ENCODE measurements at places on chromosomes 2 and 18.

GRCh38 chr18:6737833-6738232, 8.3 kb downstream of the ARHGAP28 start:
- DNase-seq: no peak

GRCh38 chr18:69969491-69969890, 21.8 kb upstream of the CD226 start:
- DNase-seq: no peak

GRCh38 chr2:45169339-45170190, 160.3 kb upstream of the SIX2 start:
- DNase-seq: peak; percentile 51

- no peak for DNase-seq
Measured at GRCh38 chr2:232994446-232994845, 18.6 kb downstream of the NGEF start.

GRCh38 chr2:215360596-215360995, 48.7 kb downstream of the ATIC start:
- DNase-seq: no peak

DNA sequence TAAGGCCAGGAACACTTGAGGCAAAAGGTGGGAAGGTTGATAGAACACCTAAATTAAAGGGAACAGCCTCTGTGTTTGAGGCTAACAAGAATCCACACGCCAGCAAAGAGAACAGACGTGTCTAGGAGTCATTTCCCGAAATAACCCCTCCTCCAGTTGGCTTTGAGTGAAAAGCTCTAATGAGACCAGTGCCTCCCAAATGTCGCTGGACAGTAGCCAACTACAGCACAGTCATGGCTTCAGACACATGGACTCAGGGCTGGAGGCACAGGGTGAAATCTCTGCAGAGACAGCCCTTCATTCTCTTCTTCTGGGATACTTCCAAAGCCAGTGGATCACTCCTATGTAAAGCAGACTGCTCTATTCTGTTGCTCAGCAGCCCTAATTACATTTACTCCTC, 49.6 kb downstream of the SOWAHC start:
- DNase-seq: no peak

- no peak for DNase-seq
Measured at GRCh38 chr2:241947401-241947800, 77.9 kb downstream of the RTP5 start.

- DNase-seq: no peak
Measured at GRCh38 chr2:161232571-161232970, 72.3 kb downstream of the TANK start.

DNA sequence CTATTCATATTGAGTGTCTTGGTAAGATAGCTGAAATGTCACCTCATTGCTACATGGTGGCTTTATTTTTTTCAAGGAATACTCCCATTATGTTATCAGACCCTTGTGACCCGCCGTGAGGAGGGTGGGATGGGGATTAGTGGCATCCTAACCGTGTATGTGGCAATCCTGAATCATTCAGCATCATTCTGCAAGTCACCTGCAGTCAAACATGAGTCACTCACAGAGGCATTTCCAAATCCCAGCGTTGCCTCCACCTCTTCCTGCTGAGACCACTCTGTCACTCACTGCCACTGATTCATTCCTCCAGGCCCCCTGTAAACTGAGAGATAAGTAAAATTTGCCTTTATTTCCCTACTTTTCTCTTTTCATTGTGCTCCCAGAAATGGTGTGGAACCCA, 307.4 kb upstream of the KLHL29 start:
- no peak for DNase-seq

DNA sequence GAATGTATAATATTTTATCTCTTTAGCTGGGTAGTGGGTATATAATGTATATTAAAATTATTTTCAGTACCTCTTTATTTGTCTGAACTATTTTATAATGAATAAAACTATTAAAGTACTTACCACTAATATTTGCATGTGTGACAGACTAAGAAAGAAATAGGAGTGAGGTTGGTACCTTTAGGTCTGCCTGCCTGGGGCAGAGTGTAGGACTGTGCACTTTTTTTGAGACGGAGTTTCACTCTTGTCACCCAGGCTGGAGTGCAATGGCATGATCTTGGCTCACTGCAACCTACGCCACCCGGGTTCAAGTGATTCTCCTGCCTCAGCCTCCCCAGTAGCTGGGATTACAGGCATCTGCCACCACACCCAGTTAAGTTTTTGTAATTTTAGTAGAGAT, 18.8 kb downstream of the NCOA1 start:
- DNase-seq: no peak

- DNase-seq: no peak
Measured at GRCh38 chr18:53906681-53907080, 317.8 kb downstream of the MBD2 start.

GRCh38 chr2:173754165-173754564, 211.0 kb downstream of the SP3 start:
- no peak for DNase-seq

- DNase-seq: no peak
Measured at GRCh38 chr18:62863579-62864001, 148.2 kb downstream of the PHLPP1 start.

DNA sequence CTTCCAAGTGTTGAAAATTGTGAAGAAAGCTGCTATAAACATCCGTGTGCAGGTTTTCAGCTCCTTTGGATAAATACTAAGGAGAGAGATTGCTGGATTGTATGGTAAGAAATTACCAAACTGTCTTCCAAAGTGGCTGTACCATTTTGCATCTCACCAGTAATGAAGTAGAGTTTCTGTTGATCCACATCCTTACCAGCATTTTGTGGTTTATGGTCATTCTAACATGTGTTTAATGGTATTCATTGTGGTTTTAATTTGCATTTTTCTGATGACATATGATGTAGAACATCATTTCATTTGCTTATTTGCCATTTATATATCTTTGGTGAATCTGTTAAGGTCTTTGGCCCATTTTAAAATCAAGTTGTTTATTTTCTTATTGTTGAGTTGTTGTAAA, 260.7 kb downstream of the SPAG16 start:
- no peak for DNase-seq

DNA sequence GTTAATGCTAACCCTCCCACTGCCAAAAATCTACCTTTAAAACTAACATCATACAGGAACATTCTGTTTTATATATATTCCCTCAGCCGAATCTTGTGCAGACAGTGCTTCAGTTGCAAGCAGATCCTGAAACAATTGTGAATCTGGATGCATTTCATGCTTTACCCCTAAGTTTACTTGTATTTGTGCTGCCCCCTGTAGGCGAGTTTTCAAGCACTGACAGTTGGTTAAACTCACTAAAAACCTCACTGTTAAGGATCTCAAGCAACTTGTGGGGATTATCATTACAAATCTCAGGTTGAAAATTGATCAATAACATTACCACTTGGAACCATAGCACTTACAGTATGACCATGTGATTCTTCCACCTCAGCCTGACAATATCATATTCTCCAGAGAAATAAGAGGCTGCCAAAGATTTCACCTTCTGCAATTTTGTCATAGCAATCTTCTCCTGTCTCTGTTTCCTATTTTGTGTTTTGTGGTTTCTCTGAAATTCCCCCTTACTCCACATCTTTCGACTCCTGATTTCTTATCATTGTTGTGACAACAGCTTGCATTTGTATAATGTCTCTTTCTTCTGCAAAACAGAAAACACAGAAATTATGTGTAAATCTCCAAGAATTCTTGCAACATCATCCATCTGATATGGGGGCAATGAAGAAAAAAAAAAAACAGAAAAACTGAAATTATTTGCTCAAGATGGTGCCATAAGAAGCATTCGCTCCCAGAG, 354.6 kb upstream of the SETBP1 start:
- peak; percentile 0 for DNase-seq

DNA sequence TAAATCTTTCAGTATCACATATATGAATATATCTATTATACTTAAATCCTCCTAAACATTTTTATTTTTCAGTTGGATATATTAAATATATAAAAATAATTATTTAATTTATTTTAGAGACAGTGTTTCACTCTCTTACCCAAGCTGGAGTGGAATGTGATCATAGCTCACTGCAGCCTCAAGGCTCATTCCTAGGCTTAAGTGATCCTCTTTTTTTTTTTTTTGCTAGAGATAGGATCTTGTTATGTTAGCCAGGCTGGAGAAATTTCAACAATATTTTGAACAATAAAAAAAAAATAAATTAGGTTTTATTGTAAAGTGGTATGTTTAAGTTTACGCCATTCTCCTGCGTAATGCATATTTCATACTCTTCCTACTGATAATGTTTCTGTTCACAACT, 4.2 kb downstream of the SPAST start:
- no peak for DNase-seq

DNA sequence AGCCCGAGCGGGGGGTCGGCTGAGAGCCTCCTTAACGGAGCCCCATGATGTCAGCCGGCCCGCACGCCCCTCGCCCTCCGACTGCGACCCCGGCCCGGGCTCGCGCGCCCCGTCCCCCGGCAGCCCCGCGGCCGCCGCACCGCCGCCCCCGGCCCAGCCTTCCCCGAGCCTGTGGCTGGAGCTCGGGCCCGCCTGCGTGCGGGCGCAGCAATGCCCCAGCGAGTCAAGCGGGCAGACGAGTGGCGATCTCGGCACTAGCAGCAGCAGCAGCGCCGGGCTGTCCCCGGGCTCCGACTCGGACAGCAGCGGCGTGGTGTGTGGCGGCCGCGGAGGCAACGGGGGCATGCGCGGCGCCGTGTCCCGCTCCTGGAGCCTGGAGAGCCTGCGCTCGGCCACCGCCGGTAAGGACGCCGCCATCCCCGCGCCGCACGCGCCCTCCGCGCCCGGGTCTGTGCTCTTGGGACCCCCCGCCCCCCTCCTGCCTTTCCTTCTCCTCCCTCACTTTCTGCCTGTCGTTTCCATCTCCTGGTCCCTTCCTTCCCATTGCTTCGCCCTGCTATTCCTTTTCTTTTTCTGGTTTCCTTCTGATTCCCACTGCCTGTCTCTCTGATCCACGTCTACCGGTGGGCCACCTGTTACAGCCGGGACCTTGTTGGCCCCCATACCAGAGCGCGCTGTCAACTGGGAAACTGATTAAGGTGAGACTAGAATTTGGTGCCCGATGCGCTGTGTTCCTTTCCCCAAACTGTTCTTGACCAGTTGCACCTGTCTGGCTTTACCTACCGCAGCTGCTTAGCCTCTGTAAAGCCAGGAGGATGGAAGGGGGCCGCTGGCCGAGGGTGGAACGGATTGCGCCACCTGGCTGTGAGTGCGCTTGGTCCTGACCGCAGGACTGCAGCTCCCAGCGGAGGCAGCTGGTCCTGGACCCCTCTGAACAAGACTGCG, 127.4 kb downstream of the ARHGEF4 start:
- DNase-seq: peak; percentile 66

DNA sequence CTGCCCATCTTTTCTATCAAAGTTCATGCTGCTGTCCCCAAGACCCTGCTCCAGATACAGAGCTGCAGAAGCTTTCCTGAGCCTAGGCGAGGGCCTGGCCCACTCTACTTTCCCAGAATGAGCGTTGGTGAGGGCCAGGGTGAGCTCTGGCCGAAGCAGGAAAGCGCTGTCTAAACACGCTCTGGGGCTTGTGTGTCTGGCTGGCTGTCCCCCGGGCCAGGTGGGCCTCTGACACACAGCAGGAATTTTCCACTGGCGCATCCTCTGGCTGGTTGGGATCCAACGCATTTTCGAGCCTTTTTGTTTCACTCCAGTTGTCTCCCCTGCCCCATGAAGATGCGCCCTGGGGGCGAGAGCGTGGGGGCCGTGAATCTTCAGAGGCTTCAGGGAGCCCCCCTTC, 17.8 kb upstream of the KCNK3 start:
- no peak for DNase-seq

DNA sequence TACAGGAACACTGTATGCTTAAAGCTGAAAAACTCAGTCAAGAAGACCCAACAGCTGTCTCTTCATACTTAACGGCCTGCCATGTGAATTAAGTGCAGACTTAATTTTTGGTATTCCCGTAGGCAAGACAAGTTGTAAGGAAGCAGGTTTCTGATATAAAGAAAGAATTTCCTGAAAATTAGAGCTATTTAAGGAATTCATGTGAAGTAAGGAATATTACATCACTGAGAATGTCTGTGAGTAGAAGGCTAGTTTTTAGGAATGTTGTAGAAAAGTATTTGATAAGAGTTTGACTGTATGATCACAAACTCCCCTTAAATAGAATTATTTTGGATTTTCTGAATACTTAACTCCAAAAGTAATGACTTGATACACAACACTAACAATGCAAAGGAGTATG, 51.0 kb downstream of the WDR33 start:
- no peak for DNase-seq

DNA sequence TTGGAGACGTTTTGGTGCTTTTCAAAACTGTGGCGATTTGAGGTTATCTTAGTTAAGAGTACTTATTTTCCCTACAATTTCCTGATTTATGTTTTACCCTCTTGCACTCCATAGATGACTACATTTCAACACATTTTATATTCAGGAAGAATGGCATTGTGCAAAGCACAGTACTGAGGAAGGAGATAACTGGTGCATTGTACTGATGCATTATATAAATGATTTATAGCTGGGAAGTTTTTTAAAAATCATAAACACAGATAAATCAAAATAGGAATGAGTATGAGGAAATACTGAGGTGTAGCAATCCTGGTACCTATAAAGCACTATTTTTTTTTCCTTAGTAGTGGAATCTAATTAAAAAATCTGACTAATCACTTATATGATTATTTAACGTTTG, 5.6 kb downstream of the REL start:
- DNase-seq: no peak

DNA sequence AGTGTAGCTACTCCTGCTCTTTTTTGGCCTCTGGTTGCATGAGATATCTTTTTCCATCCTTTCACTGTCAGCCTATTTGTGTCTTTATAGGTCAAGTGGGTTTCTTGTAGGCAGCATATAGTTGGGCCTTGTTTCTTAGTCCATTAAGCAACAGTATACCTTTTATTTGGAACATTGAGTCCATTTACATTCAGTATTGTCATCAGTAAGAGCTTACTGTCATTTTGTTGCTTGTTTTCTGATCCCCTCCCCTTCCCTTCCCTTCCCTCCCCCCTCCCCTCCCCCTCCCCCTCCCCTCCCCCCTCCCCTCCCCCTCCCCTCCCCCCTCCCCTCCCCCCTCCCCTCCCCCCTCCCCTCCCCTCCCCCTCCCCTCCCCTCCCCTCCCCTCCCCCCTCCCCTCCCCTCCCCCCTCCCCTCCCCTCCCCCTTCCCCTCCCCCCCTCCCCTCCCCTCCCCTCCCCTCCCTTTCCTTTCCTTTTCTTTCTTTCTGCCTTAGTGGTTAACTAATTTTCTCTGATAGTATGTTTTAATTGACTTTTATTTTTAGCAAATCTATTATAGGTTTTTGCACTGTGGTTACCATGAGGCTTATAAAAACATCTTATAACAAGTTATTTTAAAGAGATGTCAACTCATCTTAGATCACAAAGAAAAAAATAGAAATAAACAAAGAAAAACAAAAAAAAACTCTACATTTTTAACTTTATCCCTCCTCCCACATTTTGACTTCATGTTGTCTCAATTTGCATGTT, 13.2 kb upstream of the DCDC2C start:
- DNase-seq: no peak

GRCh38 chr2:65077898-65078297, 21.7 kb downstream of the CEP68 start:
- DNase-seq: no peak

GRCh38 chr2:10278029-10278762, 24.5 kb upstream of the HPCAL1 start:
- DNase-seq: no peak

Measured in A549 (cell line).